ENCODE measurements at places on chromosomes 1 and 21.
A peak's percentile ranks its signal among the peaks of the same experiment; 100 is the strongest.

- DNase-seq, result no peak
Observed at GRCh38 chr1:92442351-92442750, 44.4 kb downstream of the GFI1 start.

GRCh38 chr1:54001591-54001990 is 16.4 kb downstream of the LDLRAD1 start:
- no peak for DNase-seq

GRCh38 chr1:13469343-13469742 is 44.5 kb downstream of the LRRC38 start:
- DNase-seq, result peak; percentile 24

- DNase-seq, result no peak
Observed at GRCh38 chr1:196071447-196071846, 536.8 kb downstream of the KCNT2 start.

GRCh38 chr1:238409932-238410331 is 519.2 kb upstream of the ZP4 start:
- DNase-seq, result no peak

DNA sequence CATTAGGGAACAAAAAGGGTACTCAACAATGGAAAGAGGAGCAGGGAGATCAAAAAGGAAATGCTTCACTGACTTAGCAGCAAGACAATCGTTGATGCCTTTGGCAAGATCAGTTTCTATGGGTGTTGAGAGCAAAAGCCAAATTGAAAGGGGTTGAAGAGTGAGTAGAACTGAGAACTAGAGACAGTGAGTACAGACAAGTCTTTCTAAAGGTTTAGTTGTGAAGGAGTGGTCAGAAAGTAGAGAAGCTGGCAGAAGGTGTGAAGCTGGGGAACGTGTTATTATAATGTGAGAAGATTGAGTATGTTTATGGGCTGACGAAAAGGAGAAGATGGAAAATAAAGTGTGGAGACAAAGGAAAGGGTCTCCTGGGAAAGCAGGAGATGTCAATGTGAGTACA is 221.2 kb upstream of the USP25 start:
- no peak for DNase-seq

GRCh38 chr1:26582836-26583460 is 53.4 kb downstream of the RPS6KA1 start:
- peak; percentile 72 for DNase-seq

GRCh38 chr1:35561972-35562680 is 4.5 kb downstream of the NCDN start:
- no peak for DNase-seq

DNA sequence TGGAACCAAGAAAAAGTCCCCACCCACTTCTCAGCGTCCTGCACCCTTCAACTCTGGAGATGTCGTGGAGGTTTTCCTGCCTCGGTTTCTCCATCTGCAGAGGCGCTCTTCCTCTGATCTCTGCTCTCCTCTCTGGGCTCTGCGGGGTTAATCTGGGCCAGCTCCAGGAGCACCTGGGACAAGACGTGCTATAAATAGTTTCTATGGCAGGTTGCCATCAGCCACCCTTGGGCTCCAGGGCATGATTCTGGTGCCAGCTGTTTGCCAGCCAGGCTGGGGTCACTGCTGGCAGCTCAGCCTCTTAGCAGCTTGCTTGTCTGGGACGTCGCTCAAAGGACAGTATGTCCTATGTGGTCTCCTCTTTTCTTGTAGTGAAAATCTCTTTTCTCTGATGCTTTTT is 137.1 kb downstream of the ACTL8 start:
- DNase-seq, result no peak

Measured in GM20000 (cell line).